ENCODE measurements at places on chromosomes 12 and 14.

DNA sequence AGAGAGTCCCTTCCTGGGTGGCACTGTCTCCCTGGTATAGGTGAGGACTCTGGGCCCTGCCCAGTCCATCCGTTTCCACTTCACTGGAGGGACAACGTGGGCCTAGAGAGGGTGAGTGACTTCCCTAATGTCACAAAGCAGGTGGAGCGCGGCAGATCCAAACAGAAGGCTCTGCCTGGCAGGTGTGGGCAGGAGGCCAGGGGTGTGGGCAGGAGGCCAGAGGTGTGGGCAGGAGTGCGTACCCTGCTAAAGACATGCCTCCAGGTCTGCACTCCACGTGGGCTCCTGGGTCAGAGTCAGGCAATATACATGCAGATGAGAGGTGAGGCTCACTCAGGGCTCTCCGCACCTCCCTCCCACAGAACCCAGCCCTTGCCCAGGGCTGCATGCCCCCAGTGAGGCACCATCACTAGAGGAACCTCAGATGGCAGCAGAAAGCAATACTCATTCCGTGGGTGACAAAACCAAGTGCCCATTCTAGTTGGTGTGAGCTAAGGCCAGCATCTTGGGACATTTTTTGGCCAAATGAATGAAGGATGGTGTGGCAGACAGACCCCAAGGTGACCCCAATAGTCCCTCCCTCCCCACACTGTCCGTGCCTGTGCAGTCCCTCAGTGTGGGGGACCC lies 271.6 kb upstream of the RTL1 start:
- no peak for DNase-seq

DNA sequence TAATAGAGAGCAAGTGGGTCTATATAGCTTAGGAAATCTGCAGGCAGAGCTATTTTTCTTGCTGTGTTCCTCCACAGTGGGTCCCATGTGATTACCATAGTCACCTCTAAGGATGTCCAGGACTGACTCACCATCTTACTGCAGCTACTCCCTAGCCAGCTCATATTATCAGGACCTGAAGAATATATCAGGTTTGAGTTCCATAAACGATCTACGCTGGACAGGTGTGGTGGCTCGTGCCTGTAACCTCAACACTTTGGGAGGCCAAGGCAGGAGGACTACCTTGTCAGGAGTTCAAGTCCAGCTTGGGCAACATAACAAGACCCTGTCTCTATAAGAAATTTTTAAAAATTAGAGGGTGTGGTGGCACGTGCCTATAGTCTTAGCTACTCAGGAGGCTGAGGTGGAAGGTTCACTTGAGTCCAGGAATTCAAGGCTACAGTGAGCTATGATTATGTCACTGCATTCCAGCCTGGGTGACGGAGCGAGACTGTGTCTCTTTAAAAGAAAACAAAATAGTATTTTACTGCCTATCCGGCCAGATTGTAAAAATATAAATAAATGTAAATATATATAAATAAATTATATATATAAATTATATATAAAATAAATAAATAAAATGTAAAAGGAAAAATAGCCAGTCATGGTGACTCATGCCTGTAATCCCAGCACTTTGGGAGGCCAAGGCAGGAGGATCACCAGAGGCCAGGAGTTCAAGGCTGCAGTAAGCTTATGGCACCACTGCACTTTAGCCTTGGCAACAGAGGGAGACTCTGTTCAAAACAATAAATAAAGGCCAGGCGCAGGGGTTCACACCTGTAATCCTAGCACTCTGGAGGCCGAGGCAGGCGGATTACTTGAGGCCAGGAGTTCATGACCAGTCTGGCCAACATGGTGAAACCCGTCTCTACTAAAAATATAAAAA lies 6.9 kb upstream of the SPRYD4 start:
- DNase-seq: no peak

DNA sequence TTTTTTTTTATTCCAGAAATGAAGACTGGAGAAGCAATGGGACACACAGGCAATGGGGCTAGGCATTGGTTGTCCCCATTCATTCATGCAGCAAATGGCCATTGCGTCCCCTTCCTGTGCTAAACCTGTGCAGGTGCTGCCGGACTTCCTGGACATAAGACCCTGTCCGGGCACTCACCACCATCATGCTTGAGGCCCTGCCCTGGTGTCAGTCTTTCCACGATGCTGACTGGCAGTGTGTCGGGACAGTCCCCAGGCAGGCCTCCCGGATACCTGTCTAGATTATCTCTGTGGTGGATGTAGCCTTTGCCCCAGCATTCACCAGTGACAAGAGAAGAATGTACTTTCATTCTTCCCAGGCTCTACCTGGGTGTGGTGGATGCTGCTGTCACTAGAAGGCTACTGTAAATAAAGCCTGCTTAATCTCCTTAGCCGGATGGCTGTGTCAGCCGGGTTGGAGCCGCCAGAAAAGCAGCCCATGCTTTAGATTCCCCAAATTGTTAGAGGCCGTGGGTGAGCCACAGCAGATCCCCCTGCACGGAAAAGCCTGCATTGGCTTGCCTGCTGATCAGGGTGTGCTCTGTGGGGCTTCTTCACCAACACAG lies 94.5 kb upstream of the PARP11 start:
- DNase-seq: no peak

GRCh38 chr12:57270966-57271470 lies 20.0 kb upstream of the STAC3 start:
- DNase-seq: no peak

DNA sequence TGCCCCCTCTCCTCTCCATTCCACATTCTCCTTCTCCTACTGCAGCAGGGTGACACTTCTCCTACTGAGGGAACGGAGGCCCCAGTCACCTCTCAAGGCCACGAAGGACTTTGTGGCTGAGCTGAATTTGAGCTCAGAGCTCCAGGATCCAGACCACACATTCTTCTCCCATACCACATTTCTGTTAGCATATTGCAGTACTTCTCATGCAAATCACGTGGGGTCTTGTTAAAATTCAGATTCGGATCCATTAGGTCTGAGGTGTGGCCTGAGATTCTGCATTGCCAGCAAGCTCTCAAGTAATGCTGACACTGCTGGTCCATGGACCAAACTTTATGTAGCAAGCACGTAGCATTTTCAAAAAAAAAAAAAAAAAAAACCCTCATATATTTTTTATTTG lies 9.6 kb upstream of the IFI27L2 start:
- no peak for DNase-seq

DNA sequence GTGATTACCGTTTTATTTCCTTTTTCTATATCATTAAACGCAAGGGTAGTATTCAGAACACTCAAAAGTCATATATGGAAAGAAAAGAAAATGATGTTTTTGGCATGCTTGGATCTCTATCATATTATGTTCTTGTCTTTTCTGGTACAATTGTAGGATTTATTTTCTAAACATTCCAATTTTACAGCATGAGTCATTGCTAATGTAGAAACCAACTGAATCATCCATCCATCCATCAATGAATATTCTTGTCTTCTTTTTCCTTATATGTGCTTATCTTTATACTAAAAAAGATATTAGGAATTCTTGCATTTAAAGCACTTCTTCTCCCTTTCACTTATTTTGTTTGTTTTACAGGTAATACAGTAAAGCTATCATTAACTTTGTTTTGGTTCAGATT lies 20.4 kb upstream of the AMIGO2 start:
- no peak for DNase-seq

DNA sequence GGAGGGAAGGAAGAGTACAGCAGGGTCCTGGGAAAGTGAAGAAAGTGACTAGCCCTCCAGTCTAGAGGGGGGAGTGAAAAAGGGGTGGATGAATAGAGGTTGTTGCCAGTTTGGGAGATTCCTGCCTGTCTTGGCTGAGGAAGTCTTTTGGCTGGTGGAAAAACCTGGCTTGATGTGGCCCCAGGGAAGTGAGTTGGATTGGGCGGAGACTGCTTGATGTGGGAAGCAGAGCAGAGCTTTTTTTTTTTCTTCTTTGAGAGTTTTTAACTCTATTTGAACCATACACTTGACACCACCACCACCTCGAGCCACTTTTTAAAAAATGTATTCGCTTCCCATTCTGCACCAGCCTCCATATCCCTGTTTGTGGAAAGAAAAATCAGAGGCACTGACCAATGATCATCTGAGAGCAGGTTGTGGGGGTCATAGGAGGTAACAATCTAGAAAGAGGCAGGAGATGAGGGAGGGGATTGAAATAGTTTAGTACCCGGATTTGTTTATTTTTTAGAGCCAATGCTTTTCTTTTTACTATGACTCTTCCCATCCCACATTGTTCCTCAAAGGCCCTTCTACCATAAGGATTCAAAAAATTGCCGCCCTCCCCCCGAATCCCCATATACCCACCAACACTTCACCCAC lies 690 bp upstream of the DTX3 start:
- peak; percentile 30 for DNase-seq

DNA sequence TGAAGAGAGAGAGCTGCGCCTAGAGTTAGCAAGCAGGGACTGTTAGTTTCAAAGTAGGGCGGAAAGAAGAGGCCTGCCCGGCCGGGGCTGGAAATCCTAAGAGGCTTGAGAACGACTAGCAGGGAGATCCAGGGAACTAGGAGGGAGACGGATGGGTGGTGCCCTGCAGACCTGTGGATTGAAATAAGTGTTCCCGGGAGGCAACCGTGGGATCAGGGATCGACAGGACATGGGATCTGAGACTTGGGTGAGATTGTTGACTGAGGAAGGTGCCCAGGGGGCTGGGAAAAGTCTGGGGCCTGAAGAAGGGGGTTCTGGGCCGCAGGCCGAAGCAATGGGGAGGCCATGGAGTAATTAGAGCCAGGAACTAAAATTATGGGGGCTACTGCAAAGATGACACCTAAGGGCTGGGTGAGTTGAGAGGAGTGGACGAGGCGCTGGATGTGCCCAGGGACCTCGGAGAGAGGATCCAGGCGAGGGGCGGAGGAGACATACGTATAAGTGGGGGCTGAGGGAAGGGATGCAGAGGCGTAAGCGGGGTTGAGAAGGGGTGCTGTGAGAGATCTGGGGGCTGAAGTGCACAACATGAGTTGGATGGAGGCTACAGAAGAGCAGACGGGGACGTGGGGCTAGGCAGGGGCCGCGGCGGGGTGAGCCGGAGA lies 635 bp downstream of the LTA4H start:
- DNase-seq: no peak

DNA sequence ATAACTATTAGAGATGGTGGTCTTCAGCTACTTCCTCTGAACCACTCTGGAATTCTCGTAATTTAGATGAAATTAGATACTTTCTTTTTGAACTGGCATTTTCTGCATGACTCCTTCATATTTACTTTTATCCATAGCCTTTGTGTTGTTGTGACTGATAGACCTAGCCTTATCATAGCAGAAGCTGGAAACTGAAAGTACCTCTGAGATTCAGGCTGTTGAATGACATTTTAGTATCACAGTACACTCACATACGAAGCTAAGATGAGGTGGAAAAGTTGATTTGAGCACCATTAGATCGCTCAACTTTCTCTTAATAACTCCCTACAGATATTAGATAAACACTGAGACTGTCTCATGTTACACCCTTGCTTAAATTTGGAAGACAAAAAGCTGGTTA lies 525.1 kb upstream of the FBXO33 start:
- DNase-seq: no peak

- DNase-seq: peak; percentile 56
Observed at GRCh38 chr14:103022002-103022684, 35.2 kb downstream of the CDC42BPB start.

GRCh38 chr12:91441993-91442952 lies 259.7 kb upstream of the DCN start:
- no peak for DNase-seq

DNA sequence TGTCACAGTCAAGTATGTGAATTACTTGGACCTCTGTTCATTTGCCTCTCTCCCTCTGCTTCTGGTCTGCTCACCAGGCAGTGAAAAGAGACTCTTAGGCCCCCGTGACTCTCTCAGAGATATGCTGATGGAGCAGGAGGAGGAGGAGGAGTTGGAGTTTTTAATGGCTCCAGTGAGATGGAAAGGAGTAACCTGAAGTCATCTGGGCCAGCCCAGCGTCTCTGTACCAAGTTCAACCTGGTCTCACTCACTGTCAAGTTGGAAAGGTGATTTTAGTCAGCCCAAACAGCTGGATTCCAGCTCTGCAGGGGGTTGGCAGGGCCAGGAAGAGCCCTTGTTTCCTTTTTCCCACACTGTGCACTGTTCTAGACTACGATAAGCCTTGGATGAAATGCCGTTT lies 48.6 kb downstream of the SH2B3 start:
- no peak for DNase-seq

DNA sequence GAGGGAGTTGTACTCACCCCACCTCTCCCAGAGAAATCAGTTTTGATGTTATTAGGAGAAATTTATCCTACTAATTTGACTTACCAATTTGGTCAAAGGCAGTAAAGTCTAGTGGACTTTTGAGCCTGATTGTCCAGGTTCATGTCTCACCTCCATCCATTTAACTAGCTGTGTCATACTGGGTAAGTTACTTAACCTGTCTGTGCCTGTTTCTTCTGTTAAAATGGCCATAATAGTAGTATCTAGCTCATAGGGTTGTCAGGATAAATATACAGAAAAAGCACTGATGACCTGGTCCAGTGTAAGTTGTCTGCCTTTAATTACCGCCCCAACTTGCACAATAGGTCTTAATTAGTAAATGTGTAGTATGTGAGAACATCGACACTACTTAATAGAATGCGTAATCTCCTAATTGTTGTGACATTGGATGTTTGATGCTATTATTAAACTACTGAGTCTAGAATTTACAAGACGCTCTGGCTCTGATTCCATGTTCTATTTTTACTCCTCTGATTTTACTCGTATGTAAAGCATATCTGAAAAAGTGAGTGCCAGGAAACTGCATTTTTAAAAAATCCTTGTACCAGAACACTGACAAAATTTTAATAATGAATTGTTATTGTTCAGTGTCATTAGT lies 1.5 kb downstream of the RAB21 start:
- DNase-seq: no peak

GRCh38 chr12:4147031-4147481 lies 126.5 kb upstream of the CCND2 start:
- no peak for DNase-seq

DNA sequence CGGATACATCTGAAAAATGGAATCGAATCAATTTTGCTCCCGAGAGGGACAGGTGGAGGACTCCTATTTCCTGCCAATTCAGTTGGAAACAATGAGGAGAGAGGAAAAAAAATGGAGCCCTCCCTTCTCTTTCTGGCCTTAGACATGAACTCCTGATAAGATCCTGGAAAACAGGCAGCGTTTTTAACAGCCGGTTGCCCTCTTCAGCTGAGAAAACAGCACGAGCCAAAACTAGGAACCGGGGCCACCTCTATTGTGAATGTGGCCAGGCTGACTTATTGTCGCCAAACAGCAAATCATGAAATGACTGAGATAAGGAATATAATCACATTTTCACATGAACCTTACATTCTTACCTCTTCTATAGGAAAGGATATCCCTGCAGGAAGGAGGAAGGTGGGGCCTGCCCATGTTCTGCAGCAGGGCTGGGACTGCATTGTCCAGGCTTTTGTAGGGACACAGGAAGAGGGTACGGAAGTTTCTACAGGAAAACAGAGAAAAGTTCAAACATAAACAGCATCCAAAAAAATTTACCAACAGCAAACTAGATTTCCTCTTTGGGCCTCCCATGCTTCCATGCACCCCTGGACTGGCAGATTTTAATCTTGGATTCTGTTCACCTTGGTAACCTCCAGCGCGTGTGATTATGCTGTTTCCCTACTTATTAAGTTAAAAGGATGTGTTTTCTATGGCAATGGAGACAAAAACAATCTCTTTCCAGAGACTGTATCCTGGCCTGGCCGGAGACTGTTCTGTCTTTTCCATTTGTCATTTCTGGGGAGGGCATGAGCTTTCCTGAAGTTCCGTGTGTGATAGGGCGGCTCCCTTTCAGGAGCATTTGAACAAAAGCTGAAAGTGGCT lies 29.0 kb upstream of the ELK3 start:
- DNase-seq: no peak
